ENCODE measurements at places on chromosomes 4 and X. TPM values are rescaled to one million over a fixed set of nuclear protein-coding genes. Genes with fewer than 3 reads are reported as not detected.

DNA sequence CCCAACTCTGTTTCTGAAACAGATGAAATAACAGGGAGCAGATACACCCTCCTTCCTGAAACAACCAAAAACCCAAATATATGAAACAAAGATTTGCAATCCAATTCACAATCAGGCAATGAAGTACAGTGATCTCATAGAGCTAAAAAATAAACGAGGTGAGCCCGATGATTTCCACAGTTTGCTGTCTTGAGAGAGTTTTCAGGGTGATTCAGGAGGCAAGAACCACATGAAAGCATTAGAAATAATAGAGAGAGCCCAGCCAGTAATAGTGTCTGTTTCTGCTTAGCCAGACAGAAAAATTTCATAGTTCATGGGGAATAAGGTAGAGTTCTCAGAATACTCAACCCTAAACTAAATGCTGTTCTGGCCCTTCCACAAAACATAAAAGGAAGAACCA, 296.2 kb downstream of the PDHA2 start:
- no peak for DNase-seq

DNA sequence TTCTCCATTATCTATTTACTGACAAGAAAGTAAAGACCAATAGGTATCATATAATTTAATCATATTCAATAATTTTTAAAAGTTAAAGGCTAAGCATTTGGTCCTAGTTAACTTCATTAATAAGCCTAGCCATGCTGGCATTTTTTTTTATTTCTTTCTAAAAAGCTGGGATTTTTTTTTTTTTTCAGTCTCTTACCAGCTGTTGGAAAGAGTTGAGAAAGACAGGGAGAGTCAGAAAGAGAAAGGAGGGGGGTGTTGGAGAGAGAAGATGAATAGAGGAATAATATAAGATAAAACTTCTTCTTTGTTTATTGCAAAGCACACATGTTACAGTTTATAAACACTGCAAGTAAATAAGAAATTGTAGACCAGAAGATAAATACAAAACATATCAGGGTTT, 5.9 kb upstream of the NR3C2 start:
- DNase-seq = no peak

DNA sequence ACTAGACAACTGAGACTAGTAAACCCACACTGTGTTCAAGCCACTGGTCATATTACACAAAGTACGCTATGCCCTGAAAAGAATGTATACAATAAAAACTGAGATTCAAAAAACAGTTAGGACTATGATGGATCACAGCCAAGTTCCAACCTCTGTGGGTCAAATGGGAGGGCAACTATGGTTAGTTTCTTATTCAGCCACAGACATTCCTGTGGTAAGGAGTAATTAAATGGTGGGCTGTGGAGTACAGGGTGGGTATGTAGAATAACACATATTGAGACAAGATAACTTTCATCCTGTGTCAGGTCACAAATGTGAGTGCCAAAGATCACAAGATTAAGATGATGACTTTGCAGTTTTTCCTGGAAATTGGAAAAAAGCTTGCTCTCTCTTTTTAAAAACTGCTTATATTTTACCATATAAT, 167.2 kb downstream of the NPNT start:
- DNase-seq = no peak

DNA sequence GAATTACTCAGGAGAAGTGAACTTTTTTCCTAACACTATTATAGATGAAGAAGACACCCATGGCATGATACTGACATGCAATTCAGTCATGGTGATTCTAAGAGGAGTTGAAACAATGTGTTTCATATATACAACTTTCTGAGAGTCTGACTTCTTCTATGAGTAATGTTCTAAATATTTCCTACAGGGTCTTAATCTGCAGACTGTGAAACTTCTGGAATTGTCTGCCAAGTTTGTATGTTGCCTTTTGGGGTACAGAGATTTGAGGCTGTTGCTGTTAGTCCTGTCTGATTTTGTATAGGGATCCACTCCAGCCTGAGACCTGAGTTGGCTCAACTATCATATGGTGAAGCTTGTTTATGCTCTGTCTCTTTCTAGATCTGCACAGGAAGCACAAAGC, 160.6 kb upstream of the GATB start:
- DNase-seq = no peak

GRCh38 chrX:153488231-153488914, 6.4 kb upstream of the BGN start:
- DNase-seq = no peak

- no peak for DNase-seq
These were observed 291.6 kb upstream of the ARSJ start for GRCh38 chr4:114271031-114271430.

- no peak for DNase-seq
These were observed 147.0 kb upstream of the HPGD start for GRCh38 chr4:174669270-174669669.

DNA sequence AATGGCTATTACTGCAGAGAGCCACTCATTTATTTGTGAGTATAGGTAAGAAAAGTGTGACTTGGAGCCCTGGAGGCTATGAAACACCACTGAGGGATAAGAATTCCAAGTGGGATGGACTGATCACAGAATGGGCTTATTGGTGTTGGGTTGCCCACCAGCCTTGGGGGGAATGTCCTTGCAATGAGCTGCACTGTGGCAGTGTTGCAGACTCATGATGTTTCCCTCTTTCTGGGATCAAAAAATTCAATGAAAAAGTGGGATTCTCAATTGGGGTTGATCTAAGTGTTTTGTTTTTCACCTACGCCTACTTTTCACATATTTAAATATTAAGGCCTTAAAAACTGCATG, 1024.5 kb upstream of the PCDH10 start:
- DNase-seq = no peak

GRCh38 chr4:54840992-54841768, 183.4 kb downstream of the KIT start:
- DNase-seq = no peak

- DNase-seq = no peak
These were observed 8.4 kb upstream of the VSIG1 start for GRCh38 chrX:108036298-108036973.

GRCh38 chr4:102564399-102565059, 63.4 kb downstream of the NFKB1 start:
- no peak for DNase-seq

- DNase-seq = no peak
These were observed 166.4 kb upstream of the FAT1 start for GRCh38 chr4:186889876-186890643.

GRCh38 chrX:2484256-2484655, 16.5 kb downstream of the DHRSX start:
- DNase-seq = no peak

DNA sequence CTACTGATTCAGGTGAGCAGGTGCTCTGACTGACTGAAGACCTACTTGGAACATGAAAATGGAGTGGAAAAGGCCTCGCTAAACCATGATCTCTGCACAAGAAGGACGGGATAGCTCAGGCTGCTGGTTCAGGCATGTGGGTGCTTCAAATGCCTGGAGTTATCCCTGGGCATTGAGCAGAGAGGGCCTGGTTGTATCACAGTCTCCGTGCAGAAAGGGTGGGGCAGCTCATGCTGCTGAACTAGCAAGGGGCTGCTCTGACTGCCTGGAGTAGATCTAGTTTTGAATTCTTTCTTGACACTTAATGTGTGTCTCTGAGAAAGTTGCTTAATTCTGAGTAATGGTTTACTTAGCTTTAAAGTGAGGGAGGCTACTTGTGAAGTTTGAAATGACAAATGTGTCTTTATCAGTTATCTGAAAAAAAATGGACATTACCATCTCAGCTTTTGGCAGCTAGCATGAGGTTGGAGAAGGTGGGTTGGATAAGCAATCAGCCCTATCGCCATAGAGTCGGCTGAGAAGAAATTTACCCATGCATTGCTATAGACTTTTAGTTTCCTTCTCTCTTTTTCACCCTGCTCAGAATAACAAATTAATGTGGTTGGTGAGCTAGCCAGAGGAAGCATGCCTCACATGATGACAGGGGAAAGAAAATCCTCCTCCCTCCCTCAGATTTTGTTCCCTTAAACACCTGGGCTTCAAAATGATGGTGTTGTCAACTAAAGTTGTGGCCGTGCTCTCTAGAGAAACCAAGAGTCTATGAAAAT, 832.4 kb downstream of the STIM2 start:
- no peak for DNase-seq

DNA sequence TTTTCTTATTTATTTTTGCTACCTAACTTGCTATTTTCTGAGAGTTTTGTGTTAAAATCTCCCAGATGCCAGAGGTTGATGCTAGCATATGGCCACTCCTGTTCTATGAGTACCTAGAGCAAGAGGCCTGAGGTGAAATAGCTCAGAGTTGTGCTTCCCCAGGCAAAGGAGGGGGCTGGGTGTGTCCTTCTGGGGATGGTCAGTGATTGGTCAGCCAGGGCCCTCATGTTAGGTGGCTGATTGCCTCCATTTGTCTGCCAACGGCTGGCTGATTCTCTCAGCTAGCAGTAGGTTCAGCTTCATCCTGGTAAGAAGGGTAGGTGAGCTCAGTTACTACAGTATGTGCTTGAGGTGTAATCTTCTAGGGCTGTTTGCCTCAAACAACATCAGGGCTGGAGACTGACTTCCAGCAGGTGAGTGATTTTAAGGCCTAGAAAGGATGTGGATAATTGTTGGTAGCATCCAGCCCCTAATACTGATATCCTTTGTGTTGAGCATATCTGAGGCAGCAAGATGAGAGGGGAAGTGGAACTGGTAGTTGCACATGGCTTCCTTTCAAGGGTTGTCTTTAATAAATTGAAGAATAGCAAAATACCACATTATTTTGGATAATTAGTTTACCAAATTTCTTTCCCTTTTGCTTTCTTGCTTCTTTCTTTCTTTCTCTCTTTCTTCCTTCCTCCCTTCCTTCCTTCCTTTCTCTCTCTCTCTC, 62.5 kb upstream of the RHOH start:
- DNase-seq = no peak

DNA sequence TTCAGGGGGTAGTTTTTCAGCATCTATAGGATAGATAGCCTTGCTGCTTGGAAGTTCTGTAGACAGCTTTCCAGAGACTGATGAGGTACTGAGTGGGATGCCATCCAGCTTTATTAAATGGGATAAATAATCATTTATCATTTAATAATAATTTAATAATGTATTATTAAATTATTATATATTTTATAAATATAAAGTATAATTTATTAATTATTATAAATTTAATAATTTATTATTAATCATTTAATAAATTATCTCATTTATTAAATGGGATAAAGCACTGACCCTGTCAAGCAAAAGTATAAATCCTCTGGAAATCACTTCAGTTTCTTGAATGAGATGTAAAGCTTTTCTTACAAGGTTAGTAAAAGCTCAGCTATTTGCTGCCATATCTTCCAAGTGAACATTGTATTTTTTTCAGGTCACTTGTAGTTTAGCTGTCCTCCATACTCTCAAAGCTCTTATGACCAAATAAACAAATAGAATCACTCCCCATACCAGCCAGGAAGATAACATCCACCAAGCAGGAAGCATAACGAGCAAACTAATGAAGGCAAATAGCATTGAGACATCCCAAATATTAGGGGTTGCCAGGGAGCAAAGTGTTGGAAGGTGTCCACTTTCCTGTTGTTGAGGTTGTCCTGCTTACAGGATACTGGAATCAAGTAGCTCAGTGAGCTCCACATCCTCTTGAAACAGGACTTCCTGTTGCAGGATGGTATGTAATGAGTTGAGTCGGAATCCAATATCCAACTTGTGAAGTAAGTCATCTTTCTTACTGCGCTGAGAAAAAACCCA, 88.9 kb downstream of the ZNF674 start:
- DNase-seq = no peak

GRCh38 chr4:53914313-53915016, 149.9 kb downstream of the CHIC2 start:
- no peak for DNase-seq

- no peak for DNase-seq
These were observed 68.4 kb downstream of the RAPGEF2 start for GRCh38 chr4:159171287-159171686.

DNA sequence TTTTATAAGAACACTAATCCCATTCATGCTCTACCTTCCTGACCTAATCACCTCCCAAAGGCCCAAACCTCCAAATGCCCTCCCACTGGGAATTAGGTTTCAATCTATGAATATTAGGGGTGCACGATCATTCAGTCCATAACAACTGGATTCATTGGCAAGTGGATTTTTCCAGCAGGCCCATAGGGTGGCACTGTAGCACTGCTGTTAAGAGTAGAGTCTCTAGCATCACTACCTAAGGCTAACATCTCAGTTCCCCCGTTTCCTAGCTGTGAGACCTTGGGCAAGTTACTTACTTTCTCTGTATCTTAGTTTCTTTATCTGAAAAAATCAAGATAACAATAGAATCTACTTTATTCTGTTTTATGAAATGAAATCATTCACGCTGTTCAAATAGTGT, 315.8 kb downstream of the STIM2 start:
- DNase-seq = no peak

DNA sequence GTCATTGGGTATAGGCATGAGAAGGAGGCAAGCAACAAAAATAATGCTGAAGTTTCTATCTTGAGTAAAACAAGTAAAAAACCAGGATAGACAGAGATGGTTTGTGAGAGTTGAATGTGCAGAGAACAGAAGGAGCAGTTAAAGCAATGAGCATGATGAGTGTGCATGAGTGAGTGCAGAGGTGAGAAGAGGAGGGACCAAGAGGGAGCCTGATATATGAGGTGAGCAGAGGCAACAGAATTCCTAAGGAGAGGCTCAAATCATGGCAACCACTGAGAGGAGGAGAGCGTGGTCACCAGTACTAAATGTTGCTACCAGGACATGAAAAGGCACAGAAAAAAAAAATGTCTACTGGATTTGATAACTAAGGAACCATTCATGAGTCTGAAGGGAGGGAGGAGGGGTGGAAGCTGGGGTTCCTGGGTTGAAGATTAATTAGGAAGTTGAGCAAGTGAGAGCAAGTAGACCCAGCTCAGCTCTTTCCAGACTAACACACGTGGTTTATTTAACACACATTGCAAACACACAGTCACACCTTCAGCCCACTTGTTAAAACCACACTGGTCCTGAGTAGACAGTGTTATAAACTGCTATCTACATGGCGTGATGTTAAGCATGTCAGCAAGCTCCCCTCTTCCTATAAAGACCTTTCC, 69.0 kb upstream of the IQCM start:
- no peak for DNase-seq

GRCh38 chr4:35725131-35725530, 519.2 kb downstream of the ARAP2 start:
- DNase-seq = no peak

TRIM60 gene
- not detected for total RNA-seq

LDB2 gene
- 4.7 TPM for total RNA-seq

CCNG2 gene
- total RNA-seq = 44.0 TPM

NPFFR2 gene
- not detected for total RNA-seq

MRFAP1L1 gene
- total RNA-seq = 63.4 TPM

PCDH19 gene
- total RNA-seq = 0.68 TPM

RHOXF2B gene
- not detected for total RNA-seq

IL2RG gene
- 15.0 TPM for total RNA-seq

ARSJ gene
- 3.9 TPM for total RNA-seq

DMP1 gene
- not detected for total RNA-seq

FAM9A gene
- total RNA-seq = not detected

NUP62CL gene
- total RNA-seq = 1.4 TPM

Data from suprapubic skin (tissue), 4 donors.